ENCODE measurements at places on chromosomes 13 and 19.

DNA sequence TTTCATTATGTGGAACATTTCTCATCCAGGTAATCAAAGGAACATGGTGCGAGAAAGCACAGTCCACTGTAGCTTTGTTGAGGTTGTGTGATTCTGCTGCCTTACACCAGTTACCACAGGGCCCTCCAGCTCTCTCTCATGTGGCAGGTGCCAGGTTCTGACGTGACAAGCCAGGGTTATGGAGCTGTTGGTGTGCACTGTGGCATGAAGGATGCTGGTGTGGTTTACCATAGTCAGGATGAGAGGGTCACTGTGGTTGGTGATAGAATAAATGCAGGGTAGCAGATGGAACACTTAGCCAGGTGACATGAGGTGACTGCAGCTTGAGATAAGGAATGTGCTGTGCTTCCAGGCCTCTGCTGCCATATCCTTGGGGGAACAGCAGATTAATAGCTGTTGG, 7.4 kb downstream of the ZNF223 start:
- no peak for DNase-seq

- DNase-seq, result no peak
Observed at GRCh38 chr19:38219221-38219620, 4.8 kb downstream of the DPF1 start.

GRCh38 chr19:56960959-56961543, 120.5 kb upstream of the PEG3 start:
- DNase-seq, result no peak

DNA sequence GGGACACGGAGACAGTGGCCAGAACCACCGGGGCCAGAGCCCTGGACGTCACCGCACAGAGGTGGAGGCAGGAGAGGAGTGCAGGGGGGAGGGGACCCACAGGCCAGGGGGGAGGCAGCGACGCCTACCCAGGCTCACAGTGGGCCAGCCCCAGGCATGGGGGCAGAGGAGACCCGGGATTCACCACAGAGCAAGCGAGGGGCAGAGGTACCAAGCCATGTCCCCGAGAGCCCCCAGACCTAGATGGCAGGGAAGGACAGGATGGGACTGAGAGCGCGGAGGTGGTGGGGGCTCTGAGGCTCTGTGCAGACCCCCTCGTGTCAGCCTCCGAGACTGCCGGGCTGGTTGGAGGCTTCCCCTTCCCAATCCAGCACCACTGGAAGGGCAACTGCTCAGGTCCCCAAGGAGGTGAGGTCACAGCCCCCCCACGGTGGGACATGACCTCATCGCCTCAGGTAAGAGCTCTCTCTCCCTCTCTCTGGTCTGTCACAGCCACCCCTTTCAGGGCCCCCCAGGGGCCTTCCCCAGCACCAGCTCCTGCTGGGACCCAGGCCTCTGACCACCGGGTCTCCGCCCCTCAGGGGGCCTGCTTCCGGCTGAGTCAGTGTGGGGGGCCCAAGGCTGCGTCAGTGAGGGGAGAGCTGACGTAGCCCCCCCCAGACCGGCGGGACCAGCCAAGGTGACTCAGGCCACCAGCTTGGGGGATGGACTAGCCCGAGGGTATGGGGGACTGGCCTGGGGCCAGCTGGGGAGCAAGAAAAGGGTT, 2.2 kb upstream of the IL11 start:
- no peak for DNase-seq

- no peak for DNase-seq
Observed at GRCh38 chr13:76523740-76524340, 362.4 kb downstream of the KCTD12 start.

- no peak for DNase-seq
Observed at GRCh38 chr13:33204130-33204927, 81.2 kb downstream of the STARD13 start.

- DNase-seq, result no peak
Observed at GRCh38 chr19:10290876-10291553, 1.3 kb downstream of the ICAM5 start.

DNA sequence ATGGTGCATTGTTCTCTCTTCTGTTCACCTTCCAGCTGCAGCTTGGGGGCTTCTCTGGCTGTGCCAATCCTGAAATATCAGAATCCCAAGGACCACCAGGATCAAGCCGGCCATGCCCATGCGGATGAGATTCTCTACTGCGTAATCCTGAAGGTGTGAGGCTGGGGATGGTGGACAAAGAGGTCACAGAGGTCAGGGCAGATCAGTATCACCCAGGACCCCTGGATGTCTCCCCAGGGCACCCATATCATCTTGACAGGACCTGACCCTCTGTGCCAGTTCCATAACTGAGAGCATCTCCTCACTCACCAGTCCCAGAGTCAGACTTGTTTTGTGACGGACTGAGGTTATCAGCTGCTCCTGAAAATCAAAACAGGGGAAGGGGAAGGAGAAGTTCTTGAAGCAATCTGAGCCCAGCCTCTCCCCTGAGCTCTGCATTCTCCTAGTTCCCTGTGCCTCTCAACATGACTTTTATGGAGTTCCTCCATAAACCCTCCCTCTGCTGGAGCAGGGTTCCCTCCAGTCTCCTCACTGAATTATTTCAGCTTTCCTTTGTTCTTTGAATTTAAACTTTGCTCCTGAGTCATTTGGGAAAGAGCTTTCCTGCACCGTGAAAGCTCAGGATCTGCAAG, 5.5 kb downstream of the LILRA5 start:
- DNase-seq, result no peak

DNA sequence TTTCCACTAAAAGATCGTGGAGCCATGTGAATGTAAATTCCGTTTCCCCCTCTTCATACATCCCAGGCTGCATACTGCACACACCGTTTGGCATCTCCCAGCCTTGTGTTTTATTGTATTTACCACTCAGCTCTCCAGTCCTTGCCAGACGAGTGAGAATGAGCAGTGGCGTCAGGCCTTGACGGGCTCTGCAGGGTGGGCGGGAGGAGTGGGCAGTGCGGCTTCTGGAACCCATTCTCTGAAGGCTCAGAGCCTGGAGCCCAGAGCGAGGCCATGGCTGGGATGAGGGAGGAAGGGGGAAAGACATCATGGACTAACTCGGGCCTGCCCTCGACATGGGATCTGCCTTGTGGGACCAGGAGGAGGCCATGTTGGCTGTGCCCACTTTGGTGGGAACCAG, 25.1 kb downstream of the BICRA start:
- DNase-seq, result no peak

DNA sequence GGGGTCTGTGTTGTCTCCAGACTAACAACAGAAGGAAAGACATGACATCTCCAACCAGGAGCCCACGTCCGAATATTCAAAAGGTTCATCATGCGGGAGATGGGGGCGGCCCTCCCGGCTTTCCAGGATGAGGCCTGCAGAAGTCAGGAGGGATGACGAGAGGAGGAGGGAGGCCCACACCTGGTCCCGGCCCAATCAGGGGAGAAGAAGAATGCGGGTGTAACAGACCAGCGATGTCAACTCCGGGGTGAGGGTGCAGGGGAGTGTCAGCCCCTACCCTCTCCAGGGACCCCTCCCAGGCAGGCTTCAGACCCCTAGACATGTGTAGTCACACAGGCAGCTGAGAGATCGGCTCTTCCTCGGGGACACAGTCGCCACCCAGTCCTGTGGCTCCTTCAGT, 275.3 kb upstream of the ZNF507 start:
- no peak for DNase-seq

DNA sequence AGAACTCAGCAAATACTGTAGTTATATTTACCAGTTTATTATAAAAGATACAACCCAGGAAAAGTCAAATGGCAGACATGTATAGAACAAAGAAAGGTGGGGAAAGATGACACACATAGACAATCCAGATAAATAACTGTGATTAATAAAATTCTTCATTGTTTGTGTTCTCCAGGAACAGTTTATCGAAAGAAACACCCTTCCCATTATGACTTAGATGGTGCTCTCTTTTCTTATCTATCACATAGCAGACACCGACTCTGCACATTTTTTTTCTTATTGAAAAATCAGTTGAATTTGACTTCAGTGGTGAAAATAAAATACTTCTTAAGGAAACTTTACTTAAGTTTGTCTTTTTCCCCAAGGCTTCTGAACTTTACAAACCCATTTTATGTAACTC, 6.2 kb downstream of the ZNF708 start:
- DNase-seq, result no peak

DNA sequence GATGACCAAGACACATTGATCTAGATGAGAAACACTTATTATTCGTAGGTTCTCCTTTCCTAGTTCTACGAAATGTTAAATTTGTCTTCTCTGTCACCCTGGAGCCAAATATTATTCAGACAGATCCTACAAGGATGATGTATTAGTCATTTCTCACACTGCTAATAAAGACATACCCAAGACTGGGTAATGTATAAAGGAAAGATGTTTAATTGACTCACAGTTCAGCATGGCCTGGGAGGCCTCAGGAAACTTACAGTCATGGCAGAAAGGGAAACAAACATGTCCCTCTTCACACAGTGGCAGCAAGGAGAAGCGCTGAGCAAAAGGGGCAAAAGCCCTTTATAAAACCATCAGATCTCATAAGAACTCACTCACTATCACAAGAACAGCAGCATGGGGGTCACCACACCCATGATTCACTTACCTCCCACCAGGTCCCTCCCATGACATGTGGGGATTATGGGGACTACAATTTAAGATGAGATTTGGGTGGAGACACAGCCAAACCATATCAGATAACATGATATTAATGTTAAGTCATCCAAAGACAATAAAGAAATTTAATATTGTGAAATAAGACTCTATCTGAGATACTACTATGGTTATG, 1248.8 kb upstream of the SLC10A2 start:
- DNase-seq, result no peak

DNA sequence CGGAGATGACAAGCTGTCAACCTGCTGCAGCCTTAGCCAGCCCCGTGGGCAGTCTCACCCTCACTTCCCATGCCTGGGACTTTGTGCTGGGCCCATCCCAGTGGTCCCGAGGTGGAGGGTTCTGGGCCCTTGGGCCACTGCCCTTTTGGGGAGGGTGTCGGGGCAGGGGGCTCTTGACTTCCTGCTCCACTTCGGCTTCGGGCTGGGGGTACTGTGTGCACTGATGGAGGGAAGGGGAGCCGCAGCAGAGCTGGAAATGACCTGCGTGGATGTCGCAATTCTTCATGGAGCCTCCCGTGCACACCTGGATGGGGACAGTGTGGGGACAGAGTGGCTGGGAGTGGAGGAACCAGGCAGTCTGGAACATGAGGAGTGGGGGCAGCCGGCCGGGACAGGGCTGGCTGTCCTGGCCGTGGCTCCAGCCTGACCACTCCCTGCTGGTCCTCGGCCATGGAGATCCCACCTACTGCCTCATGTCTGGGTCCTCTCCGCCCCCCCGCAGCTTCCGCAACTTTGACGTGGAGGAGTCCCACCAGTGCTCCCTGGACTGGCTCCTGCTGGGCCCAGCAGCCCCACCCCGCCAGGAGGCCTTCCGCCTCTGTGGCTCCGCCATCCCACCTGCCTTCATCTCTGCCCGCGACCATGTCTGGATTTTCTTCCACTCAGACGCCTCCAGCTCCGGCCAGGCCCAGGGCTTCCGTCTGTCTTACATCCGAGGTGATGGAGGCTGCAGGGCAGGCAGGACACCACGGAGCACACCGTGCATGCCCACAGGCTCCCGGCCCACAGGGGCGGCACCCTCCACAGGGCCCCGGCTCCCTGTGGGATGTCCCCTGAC, 10.2 kb downstream of the LRP3 start:
- no peak for DNase-seq

DNA sequence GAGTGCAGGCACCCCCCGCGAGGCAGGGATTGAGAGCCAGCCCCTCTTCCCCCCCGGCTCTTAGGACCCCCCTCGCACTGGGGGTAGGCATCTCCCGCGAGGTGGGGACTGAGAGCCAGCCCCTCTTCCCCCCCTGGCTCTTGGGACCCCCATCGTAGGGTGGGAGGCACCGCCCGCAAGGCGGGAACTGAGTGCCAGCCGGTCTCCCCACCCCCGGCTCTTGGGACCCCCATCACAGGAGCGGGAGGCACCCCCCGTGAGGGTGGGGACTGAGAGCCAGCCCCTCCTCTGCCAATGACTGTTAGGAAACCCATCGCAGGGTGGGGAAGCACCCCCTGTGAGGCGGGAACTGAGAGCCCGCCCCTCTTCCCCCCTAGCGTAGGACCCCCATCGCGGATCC, 363.4 kb upstream of the SPRY2 start:
- no peak for DNase-seq

GRCh38 chr13:47459512-47459911, 541.6 kb downstream of the SUCLA2 start:
- DNase-seq, result no peak

DNA sequence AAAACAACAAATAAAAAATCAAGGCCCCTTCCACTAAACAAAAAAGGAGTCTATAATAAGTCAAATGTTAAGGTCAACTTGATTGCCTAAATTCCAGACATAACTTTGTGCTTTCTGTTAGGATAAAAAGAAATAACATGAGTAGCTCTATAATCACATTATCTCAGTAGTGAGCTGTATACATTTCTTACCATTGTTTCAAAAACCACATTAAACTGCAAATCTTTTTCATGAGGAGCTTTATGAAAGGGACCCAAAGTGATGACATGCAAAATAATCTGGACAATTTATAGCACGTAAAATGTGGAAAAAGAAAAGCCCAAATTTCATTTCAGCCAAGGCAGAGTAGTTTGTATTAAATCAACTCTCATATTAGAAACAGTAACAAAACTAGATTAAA, 269.2 kb downstream of the KLF12 start:
- no peak for DNase-seq

GRCh38 chr13:20197361-20197834, 4.7 kb upstream of the GJB2 start:
- no peak for DNase-seq

GRCh38 chr13:85698256-85698655, 101.0 kb downstream of the SLITRK6 start:
- no peak for DNase-seq

GRCh38 chr19:44552324-44552723, 22.8 kb upstream of the CEACAM20 start:
- no peak for DNase-seq

GRCh38 chr13:113116871-113117271, 5.7 kb upstream of the F10 start:
- DNase-seq, result no peak

GRCh38 chr13:59352600-59352999, 811.1 kb downstream of the DIAPH3 start:
- no peak for DNase-seq

DNA sequence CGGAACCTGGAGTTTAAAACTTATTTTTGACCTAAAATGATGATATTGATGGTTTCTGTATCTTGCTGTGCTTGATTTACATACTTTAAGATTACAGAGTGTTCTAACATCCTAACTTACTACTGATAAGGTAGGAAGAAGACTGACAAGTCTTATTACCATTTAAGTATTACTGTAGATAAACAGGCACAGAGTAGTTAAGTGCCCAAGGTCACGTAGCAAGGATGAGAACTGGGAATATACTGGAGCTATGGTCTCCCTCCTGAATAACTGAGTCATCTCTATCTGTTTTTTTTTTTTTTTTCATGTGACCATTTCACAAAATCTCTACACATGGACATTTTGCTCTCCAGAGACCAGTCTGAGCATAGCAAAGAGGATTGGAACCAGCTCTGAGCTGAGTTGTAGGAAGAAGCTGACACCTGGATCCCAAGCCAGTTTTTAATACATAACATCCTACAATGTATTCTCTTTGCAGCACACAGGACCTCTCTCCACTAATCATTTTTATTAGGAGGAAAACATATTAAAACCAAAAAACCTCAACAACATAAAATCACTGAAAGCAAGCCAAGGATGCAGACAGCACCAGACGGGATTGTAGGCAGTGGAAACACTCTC, 173.5 kb downstream of the DNAJC15 start:
- no peak for DNase-seq

All from NCI-H1417 treated with DMSO at 0.1 percent for 48 hours (cell line).